ENCODE measurements at places on chromosomes 5 and 9.
A peak's percentile ranks its signal among the peaks of the same experiment; 100 is the strongest.

- DNase-seq, result peak; percentile 61
Observed at GRCh38 chr5:177491429-177491945, 5.9 kb downstream of the PDLIM7 start.

GRCh38 chr5:163260471-163260870 lies 176.9 kb upstream of the CCNG1 start:
- DNase-seq, result no peak

DNA sequence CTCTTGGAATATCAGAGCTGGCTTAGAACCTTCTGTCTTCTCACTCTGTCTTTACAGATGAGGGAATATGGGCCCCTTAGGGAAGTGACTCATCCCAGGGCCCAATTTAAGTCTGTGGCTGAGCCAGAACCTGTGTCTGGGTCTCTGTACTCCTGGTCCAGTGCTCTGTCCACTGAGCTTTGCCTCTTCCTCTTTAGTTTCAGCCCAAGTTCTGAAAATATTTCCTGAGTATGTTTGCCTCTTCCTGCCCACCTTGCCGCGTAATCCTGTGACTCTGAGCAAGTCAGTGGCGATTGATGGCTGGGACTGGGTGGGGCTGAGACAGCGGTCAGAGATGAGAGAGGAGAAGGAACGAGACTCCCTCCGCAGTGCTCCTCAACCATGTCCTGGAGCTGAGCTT lies 7.8 kb downstream of the IER5L start:
- peak; percentile 66 for DNase-seq

GRCh38 chr9:123929870-123930831 lies at the start of gene DENND1A:
Gene DENND1A, minus strand, starts transcription at chr9:123930126. Its CDS starts 221 bp downstream, at chr9:123929905.
- peak; percentile 91 for DNase-seq

- DNase-seq, result no peak
Observed at GRCh38 chr9:81633952-81634854, 55.1 kb downstream of the TLE1 start.

- no peak for DNase-seq
Observed at GRCh38 chr9:134390947-134391318, 64.7 kb downstream of the RXRA start.

DNA sequence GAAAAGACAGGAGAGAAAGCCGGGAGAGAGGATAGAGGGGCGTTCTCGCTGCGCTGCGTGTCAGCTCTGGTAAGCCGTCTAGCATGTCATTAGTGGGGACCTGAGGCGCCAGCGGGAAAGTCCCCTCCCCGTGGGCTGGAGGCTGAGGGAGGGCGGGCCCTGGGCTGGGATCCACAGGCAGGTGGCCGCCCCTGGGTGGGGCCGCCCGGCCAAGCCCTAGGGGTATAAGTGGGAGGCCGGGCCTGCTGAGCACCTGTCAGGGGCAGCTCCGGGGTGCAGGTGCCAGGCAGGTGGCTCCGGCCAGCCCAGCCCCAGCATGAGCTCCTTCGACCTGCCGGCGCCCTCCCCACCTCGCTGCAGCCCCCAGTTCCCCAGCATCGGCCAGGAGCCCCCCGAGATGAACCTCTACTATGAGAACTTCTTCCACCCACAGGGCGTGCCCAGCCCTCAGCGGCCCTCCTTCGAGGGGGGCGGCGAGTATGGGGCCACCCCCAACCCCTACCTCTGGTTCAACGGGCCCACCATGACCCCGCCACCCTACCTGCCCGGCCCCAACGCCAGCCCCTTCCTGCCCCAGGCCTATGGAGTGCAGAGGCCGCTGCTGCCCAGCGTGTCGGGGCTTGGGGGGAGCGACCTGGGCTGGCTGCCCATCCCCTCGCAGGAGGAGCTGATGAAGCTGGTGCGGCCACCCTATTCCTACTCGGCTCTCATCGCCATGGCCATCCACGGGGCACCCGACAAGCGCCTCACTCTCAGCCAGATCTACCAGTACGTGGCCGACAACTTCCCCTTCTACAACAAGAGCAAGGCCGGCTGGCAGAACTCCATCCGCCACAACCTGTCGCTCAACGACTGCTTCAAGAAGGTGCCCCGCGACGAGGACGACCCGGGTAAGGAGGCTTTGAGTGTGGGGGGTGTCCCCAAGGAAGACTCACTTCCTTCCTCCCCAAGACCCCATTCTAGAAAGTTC lies at the start of gene FOXI1:
Gene FOXI1 (plus strand): TSS at position 256 of the 970 bp plus-strand sequence. CDS start 61 bp downstream, at position 317.
- no peak for DNase-seq

DNA sequence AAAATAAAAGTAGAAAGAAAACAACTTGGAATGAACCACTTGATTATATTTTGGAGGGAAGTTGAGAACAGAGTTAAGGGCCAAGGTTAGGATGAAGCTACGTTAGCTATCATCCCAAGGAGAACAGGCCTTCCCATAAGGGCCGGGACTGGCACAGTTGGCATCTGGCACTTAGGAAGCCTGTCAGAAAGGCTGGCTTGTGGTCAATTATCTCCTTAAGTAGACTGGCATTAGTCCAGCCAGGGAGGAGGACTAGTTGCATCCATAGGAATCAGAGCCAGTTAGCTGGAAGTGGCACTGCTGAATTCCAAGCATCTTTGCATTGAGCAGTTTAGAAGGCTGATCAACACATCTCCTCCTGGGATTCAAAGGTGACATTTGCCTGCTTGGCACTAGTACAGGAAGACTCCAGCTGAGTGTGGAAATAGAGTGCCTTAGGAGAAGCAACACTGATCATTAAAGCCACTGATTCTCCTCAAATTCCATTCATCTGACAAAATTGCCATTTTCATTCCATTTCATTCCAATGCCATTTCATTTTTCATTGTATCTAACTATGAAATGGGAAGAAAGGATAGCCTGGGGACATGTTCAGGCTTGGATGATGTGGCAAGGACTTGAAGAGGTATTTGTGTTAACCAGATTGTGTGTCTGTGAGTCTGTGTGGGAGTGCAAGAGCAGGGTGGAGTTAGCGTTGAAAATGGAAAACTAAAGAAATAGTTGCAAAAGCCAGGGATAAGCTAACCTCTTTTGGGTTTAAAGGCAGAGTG lies 5.5 kb downstream of the FOXB2 start:
- DNase-seq, result no peak

Data from ELR (cell line).